ENCODE measurements at places on chromosomes 13 and 19. TPM values are rescaled to one million over a fixed set of nuclear protein-coding genes. Genes with fewer than 3 reads are reported as not detected.
A peak's percentile ranks its signal among the peaks of the same experiment; 100 is the strongest.

- H3K36me3 ChIP-seq: no peaks in the 10 kb centered on the region
- H3K4me3 ChIP-seq: no peak overlapping the region
- DNase-seq: no peak
- no peaks in the 10 kb centered on the region for H3K27me3 ChIP-seq
- no peak overlapping the region for H3K27ac ChIP-seq
Measured at GRCh38 chr13:92313382-92313781, 913.2 kb upstream of the GPC6 start.

DNA sequence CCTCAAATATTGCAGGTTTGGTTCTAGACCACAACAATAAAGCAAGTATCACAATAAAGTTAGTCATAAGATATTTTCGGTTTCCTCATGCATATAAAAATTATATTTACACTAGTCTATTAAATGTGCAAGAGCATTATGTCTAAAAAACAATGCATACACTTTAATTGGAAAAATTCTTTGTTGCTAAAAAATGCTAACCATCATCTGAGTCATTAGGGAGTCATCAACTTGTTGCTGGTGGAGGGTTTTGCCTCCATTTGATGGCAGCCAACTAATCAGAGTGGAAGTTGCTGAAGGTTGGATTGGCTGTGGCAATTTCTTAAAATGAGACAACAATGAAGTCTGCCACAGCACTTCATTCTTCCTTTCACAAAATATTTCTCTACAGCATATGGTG lies 422.3 kb upstream of the GPC6 start:
- H3K27ac ChIP-seq: peak overlapping the region; percentile 30
- no peaks in the 10 kb centered on the region for H3K27me3 ChIP-seq
- no peak overlapping the region for H3K4me3 ChIP-seq
- peaks cover 25% of the 10 kb centered on the region for H3K4me1 ChIP-seq
- DNase-seq: peak; percentile 80

The ISOC2 gene
- 61.6 TPM for total RNA-seq

DNA sequence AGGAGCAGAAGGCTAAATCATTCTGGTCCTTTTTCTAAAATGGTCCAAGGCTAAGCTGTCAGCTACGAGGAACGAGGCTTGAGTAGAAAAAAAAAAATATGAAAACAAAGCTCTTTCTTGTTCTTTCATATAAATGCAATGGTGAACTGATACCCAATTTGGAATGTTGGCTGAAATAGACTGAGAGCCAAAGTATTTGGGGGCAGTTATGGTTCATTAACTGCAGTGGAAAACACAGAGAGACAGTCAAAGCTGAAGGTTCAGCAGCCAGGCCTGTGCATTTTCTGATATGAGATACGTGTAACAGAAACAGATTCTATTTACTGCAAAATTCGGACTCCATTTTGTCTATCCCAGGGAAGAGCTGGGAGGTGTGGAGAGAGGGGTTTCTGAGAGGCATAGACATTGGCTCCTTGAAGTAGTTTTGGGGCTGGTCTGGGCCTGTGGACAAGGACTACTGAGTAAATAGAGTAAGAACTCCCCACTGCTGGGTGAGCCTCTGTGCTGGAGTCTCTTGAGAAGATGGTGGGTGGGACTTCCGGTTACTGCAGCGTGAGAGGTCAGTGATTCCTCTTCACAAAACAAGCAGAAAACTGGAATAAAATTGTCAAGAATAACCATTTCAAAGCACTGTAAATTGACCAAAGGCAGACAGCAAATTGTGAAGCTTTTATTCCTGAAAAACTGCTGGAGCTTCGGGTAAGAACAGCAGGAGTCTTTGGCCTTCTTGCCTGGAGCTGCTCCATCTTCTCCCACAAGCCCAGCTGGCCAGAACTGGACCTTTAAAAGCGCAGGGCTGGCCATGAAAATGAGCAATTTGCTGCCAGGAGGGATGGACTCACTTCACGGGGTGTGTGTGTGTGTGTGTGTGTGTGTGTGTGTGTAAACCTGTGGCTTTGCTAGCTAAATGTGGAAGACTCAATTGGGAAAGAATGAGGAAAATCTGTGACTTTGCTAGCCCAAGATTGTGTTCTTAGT lies 43.1 kb upstream of the CNMD start:
- H3K4me1 ChIP-seq: peaks cover 3% of the 10 kb centered on the region
- H3K27me3 ChIP-seq: no peaks in the 10 kb centered on the region

DNA sequence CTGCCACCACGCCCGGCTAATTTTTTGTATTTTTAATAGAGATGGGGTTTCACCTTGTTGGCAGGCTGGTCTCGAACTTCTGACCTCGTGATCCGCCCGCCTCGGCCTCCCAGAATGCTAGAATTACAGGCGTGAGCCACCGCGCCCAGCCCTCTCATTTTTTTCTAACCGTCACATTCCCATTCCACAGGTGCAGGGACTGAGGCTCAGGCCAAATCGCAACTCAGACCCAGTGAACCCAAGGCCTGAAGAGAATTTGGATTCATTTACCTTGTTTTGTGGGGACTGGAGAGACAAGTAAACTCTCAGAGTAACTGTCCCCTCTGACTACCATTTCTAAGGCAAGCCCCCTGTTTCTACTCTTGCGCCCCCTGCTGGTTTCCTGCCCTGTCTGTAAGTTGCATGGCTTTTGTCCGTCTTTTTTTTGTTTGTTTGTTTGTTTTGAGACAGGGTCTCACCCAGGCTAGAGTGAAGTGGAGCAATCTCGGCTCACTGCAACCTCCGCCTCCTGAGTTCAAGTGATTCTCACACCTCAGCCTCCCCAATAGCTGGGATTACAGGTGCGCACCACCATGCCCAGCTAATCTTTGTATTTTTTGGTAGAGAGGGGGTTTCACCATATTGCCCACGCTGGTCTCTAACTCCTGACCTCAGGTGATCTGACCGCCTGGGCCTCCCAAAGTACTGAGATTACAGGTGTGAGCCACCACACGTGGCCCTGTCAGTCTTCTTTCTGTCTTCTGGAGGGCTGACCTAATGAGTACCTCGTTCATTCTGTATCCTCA lies 2.3 kb upstream of the STRN4 start:
- no peaks in the 10 kb centered on the region for H3K36me3 ChIP-seq
- no peak overlapping the region for H3K27ac ChIP-seq
- DNase-seq: no peak
- peaks cover 18% of the 10 kb centered on the region for H3K4me1 ChIP-seq

- H3K4me3 ChIP-seq: no peak overlapping the region
- H3K27ac ChIP-seq: peak overlapping the region; percentile 29
- DNase-seq: peak; percentile 74
Measured at GRCh38 chr19:18478545-18479311, 40.8 kb upstream of the ISYNA1 start.

DNA sequence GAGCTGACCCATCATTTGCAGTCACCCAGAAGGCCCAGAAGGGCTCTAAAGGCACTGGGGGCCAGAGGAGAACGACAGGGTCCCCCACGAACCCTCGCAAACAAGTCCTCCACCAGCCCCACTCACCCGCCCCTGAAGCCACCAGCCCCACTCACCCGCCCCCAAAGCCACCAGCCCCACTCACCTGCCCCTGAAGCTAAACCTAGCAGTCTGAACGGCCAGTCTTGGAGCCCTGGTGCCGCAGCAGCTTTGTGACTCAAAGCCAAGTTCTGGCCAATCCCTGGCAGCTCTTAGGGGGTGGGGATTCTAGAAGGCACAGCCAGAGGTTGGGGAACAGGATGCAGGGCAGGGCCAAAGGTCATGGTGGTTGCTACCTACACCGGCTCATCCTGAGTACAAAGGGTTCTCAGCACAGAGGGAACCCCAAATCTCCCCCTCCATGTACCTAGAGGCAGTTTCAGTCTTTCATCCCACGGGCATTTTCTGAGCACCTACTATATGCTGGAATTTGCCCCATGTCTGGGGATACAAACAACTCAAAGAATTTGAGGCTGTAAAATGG lies at the start of gene IQCN:
Gene IQCN (minus strand): TSS at position 234 of the 562 bp plus-strand sequence. CDS start 4,974 bp downstream, outside the sequence.
- H3K36me3 ChIP-seq: peaks cover 4% of the 10 kb centered on the region
- peaks cover 35% of the 10 kb centered on the region for H3K4me1 ChIP-seq
- H3K4me3 ChIP-seq: no peak within 1 kb of the TSS
- H3K27ac ChIP-seq: peak within 1 kb of the TSS; percentile 41
- H3K27me3 ChIP-seq: no peaks in the 10 kb centered on the region

The EFNA2 gene
- total RNA-seq: 8.4 TPM

GRCh38 chr19:8238251-8238650 lies 29.1 kb downstream of the CERS4 start:
- no peak overlapping the region for H3K27ac ChIP-seq
- no peak for DNase-seq
- H3K4me1 ChIP-seq: peaks cover 10% of the 10 kb centered on the region
- H3K4me3 ChIP-seq: no peak overlapping the region
- no peaks in the 10 kb centered on the region for H3K27me3 ChIP-seq

DNA sequence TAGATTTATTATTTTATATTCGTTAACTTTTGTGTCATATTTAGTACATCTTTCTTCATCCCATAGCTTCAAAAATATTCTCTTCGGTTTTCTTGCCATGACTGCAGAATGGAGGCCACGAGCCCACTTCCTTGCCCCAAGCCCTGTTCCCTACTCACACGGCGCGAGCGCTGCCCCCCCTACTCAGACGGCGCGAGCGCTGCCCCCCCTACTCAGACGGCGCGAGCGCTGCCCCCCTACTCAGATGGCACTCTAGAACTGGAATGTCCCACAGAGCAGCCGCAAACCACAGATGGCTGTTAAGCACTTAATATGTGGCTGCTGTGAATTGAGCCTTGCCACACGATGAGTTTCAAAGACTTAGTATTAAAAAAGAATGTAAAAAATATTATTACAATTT lies 102.2 kb upstream of the PEG3 start:
- DNase-seq: no peak
- H3K4me1 ChIP-seq: no peaks in the 10 kb centered on the region
- no peaks in the 10 kb centered on the region for H3K36me3 ChIP-seq
- no peak overlapping the region for H3K4me3 ChIP-seq

- no peak overlapping the region for H3K27ac ChIP-seq
- H3K27me3 ChIP-seq: no peaks in the 10 kb centered on the region
- no peaks in the 10 kb centered on the region for H3K4me1 ChIP-seq
- no peak for DNase-seq
- H3K4me3 ChIP-seq: no peak overlapping the region
Measured at GRCh38 chr13:65889368-65889767, 1340.8 kb downstream of the PCDH9 start.

The ZNF575 gene
- total RNA-seq: 1.3 TPM

DNA sequence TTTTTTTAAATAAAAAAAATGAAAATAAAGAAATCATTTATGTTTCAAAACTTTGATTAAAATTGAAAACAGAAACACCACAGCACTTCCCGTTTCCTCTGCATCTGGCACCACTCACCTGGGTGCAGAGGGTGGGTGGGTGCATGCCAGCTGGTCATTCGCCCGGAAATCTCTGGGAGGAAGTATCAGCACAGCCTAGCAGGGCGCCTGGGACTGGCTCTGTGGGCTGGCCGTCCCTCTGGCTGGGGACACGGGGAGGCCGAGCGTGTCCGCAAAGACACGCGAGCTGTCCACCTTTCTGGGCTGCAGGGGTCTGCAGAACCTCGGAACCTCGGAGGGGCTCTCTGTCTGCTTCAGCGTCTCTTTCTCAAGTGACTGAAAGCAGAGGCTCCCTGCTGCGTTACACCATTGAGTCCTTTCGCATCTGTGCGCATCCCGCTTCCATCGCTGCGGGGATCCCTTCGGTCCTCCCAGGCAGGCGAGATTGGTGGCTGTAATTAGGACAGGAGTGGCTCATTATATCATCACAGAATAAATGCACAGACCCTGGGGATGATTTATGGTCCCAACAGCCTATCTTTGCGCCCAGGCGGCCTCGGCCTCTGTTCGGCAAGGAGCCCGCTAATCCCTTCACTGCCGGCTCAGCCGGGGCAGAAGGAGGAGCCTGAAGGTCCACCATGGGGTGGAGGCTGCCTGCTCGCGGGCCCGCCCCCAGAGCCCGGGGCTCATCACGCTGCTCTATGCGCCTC lies 17.2 kb downstream of the CRTC1 start:
- H3K27me3 ChIP-seq: no peaks in the 10 kb centered on the region
- H3K4me3 ChIP-seq: peak overlapping the region; percentile 55
- H3K27ac ChIP-seq: no peak overlapping the region
- H3K4me1 ChIP-seq: peaks cover 6% of the 10 kb centered on the region
- no peaks in the 10 kb centered on the region for H3K36me3 ChIP-seq

The GARIN5A gene
- total RNA-seq: not detected

GRCh38 chr13:21948769-21949474 lies 278.0 kb downstream of the FGF9 start:
- H3K4me3 ChIP-seq: no peak overlapping the region
- no peak for DNase-seq
- no peaks in the 10 kb centered on the region for H3K27me3 ChIP-seq
- H3K36me3 ChIP-seq: no peaks in the 10 kb centered on the region
- H3K27ac ChIP-seq: no peak overlapping the region

- no peaks in the 10 kb centered on the region for H3K36me3 ChIP-seq
- peak overlapping the region; percentile 92 for H3K27ac ChIP-seq
- no peaks in the 10 kb centered on the region for H3K27me3 ChIP-seq
- peaks cover 11% of the 10 kb centered on the region for H3K4me1 ChIP-seq
- no peak for DNase-seq
Measured at GRCh38 chr19:56118666-56119581, 2.2 kb downstream of the ZNF787 start.

DNA sequence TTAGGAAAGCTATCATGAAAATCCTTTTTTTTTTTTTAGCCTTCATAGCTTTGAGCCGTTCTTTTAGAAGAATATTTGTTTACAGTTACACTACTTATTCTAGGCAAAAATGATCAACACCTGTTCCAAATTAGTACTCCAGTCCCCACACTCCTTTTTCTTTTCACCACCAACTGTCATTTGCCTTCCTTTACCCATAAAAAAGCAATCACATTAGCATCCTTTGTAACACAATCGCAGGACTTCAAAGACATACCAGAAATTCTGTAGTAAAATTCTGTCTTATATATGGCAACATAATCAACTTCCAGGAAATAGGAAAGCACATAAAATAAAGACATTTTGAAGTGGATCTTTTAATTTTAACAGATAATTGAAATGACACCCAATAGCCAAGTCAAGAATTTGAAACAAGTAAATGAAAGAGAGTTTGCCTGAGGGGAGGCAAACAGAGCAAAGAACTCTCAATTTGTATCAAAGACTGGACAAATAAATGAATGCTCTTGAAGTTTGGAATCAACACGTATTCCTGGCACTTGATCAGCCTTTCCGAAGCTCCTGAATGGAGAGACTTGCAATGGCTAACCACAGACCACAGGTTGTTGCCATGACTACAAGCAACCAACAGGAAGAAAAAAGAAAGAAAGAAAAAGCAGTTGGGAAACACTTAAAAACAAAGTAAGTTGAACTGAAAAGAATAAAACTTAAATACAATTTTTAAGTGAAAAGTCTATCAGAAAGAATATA lies 206.8 kb downstream of the PCDH9 start:
- no peak overlapping the region for H3K4me3 ChIP-seq
- DNase-seq: peak; percentile 98
- H3K27me3 ChIP-seq: no peaks in the 10 kb centered on the region
- H3K4me1 ChIP-seq: no peaks in the 10 kb centered on the region

The LMTK3 gene
- 6.2 TPM for total RNA-seq

DNA sequence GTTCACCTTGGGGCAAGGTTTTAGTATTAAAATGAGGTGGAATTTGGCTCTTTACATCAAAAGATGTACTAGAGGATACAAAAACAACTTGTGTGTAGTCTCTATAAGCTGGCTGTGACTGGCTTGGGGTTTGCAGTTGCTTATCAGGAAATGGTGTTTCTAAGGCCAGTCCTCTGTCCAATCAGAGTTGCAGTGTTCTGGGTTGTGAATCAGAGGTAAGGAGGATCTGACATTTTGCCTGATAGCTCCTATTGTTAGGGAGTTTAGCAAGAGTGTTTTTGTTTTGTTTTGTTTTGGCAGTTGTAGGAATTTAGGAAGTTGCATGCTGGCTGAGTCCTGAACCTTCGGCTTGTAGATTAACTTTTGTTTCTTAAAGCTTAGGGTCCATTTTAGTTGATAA lies 20.1 kb upstream of the ESD start:
- no peaks in the 10 kb centered on the region for H3K27me3 ChIP-seq
- no peaks in the 10 kb centered on the region for H3K4me1 ChIP-seq
- H3K27ac ChIP-seq: no peak overlapping the region
- no peaks in the 10 kb centered on the region for H3K36me3 ChIP-seq

Measured in astrocyte (in vitro differentiated cells and primary cell).